ENCODE measurements at places on chromosomes 7 and 10.

DNA sequence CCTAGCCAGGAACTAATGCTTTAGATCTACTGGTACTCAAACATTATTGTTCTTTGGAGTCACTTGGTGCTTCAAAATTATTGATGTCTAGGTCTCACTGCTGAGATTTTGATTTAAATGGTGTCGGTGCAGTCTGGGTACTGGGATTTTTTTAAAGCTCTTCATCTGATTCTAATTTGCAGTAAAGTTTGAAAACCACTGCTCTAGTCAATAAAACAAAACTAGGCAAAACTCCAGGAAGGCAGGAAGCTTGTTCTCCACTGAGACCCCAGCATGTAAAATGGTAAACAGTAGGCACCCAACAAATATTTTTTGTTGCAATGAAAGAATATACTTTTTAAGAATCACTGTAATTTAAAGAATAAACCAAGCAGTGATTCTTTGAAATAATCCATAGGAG, 49.7 kb downstream of the ADD3 start:
- no peak for DNase-seq

DNA sequence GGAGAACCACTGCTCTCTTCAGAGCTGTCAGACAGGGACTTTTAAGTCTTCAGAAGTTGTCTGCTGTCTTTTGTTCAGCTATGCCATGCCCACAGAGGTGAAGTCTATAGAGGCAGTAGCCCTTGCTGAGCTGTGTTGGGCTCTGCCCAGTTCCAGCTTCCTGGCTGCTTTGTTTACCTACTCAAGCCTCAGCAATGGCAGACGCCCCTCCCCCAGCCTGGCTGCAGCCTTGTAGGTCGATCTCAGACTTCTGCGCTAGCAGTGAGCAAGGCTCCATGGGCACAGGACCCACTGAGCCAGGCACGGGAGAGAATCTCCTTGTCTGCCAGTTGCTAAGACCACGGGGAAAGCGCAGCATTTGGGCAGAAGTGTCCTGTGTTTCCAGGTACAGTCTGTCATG, 12.1 kb upstream of the CPA2 start:
- DNase-seq, result no peak

- no peak for DNase-seq
Observed at GRCh38 chr10:15879058-15879457, 18.8 kb upstream of the MINDY3 start.

DNA sequence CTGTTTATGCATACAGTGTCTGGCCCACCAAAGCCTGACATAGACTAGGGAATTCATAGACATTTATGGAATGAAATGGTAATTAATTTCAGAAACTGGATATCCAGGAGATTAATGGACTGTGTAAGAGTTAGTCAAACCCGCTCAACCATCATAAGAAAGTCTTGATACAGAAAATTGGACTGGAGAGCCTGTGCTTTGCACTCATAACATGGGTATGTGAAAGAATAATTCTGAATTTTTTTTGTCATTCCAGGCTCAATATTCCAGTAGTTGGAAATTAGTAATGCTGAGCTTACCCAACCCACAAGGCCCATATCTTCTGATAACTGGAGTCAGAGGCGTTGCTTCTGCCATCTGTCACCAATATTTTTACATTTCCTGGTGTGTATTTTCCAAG, 799.7 kb upstream of the IGFBP3 start:
- no peak for DNase-seq

Measured in activated naive CD4-positive, alpha-beta T cell treated with Interleukin-2 at 50 U/mL for 16 hours (primary cell).